NAMALWA (cell line): ENCODE measurements at places on chromosomes 6 and 20.

- DNase-seq: no peak
These were observed 58.7 kb downstream of the EPB41L2 start for GRCh38 chr6:131004387-131004755.

DNA sequence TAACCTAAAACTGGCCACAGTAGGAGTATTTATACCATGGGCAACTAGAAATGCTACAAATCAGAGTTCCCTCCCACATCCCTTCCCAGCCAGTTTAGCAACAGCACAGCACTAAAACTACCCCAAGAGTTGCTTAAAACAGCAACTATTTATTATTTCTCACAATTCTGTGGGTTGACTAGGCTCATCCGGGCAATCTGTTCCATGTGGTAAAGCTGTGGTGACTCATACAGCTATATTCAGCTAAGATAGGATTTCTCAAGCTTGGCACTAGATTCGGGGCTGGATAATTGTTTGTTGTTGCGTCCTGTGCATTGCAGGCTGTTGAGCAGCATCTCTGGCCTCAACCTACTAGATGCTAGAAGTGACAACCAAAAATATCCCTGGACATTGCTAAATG, 8.6 kb upstream of the HECA start:
- DNase-seq: no peak

- DNase-seq: no peak
These were observed 19.2 kb downstream of the MGME1 start for GRCh38 chr20:17987988-17988387.

DNA sequence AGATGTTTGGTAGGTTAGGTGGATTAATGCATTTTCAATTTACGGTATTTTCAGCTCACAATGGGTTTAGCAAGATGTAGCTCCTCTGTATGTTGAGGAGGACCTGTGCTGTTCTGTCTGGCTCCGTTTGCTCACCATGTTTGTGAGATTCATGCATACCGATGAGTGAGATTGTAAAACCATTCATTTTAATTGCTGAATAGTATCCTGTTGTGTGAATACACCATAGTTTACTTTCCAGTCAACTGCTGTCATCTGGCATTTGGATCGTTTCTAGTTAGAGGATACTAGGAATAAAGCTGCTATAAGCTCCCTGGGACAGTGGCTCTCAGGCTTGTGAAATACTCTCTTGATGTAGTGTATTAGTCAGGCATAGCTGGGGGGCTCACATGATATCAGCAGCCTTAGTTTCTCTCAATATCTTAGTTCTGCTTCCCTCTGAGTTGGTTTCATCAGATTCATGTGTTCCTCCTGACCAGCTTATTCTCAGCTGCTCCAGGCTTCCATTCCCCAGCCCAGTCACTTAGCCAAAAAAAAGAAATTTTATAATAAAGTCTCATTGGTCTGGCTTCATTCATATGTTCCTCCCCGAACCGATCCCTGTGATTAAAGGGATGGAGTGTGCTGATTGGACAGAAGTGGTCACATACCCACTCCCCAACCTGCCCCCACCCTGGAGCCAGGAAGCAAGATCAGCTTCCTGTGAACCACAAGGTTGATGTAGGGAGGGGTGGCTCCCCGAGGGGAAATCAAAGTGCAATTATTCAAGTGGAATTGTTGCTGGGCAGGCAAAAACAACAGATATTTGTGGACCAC, 10.9 kb upstream of the B4GALT5 start:
- peak; percentile 4 for DNase-seq

DNA sequence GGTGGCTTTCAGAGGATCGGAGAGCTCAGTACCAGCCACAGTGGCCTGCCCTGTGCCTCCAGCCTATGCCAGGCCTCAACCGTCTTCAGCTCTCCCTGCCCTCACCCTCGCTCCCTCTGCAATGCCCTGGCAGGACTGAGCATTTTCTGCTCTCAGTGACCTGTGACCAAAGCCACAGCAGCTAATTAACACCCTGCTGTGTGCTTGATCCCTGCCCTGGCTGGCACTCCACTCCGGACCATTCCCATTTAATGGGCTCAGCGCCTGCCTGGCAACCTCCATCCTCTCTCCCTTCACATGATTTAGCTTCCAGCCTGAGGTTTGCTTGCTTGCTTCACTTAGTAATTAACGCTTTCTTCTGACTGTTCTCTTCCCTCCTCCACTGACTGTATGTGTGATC, 287.5 kb downstream of the LRFN2 start:
- no peak for DNase-seq

- DNase-seq: no peak
These were observed 272.0 kb downstream of the ZNF217 start for GRCh38 chr20:53321596-53321995.

DNA sequence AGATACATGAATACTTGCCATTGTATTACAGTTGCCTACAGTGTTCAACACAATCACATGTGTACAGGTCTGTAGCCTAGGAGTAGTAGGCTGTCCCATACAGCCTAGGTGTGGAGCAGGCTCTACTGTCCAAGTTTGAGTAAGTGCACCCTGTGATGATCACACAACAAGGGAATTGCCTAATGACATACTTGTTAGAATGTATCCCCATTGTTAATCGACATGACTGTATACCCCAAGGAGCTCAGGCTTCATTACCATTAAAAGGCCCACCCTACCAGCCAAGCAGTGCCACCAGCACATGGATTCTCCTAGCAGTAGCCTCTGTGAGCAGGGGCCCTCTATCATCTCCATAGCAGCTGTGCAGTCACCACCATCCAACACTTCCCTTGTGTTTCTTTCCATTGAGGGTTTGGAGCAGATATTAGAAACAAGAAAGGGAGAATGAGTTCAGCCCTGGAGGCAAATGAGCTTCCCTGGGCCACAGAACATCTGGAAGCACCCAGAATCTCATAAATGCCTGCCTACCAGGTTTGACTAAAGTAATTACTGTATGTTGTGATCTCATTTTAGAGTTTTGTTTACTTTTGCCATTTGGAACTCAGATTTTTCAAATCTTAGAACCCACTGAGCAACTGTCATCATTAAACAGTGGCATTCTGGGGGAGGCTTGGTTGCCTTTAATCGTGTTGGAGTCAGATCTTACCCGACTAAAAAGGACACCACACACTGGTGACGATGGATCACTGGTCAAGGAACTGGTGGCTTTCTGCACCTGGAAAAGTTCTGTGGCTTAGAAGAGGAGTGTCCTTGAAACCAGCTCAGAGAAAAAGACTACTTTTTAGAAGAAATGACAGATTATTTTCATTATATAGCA, 104.9 kb downstream of the TULP4 start:
- DNase-seq: no peak

DNA sequence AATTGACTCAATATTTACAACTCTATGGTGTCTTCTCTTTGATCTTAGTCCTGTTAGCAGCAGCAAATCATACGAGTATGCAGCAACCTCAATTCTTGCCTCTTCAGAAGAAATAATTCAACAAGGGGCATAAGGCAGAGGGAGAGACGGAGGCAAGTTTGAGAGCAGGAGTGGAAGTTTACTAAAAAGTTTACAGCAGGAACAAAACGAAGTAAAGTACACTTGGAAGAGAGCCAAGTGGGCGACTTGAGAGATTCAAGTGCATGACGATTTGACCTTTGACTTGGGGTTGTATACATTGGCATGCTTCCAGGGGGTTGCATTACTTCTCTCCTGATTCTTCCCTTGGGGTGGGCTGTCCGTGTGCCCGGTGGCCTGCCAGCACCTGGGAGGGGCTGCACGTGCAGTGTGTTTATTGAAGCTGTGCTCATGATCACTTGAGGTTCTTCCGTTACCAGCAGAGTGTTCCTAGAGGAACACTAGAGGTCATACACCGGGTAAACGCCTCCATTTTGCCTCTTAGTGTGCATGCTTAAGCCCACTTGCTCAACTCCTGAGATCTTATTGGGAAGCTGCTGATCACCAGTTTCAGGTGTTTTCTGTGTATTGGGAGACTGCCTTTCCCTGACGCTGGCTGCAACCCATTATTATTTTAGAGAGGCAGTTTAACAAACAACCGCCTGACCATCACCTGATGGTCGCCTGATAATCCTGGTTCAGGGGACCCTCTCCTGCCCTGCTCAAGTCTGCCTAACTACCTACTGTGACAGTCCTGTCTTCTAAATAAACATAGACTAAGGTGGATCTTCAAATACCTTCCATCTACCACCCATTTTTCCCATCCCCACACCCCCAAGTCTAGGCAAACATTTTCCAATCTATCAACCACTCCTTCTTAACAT, 172.4 kb upstream of the MYLIP start:
- no peak for DNase-seq

- peak; percentile 82 for DNase-seq
These were observed 26.2 kb downstream of the CTCFL start for GRCh38 chr20:57498425-57499400.

GRCh38 chr6:113397236-113397635, 459.9 kb upstream of the MARCKS start:
- no peak for DNase-seq

GRCh38 chr6:26103141-26103769, 16.0 kb downstream of the HFE start:
- DNase-seq: no peak

DNA sequence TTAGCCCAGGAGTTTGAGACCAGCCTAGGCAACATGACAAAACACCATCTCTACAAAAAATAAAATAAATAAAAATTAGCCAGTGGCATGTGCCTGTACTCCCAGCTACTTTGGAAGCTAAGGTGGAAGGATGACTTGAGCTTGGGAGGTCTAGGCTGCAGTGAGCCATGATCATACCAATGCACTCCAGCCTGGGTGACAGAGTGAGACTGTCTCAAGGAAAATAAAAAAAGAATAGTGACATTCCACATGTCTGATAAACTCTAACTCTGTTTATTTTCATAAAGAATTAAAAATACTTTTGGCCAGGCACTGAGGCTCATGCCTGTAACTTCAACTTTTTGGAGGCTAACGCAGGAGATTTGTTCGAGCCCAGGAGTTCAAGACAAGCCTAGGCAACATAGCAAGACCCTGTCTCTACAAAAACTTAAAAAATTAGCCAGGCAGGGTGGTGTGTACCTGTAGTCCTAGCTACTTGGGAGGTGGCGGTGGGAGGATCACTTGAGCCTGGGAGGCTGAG, 115.1 kb downstream of the GJA1 start:
- no peak for DNase-seq

DNA sequence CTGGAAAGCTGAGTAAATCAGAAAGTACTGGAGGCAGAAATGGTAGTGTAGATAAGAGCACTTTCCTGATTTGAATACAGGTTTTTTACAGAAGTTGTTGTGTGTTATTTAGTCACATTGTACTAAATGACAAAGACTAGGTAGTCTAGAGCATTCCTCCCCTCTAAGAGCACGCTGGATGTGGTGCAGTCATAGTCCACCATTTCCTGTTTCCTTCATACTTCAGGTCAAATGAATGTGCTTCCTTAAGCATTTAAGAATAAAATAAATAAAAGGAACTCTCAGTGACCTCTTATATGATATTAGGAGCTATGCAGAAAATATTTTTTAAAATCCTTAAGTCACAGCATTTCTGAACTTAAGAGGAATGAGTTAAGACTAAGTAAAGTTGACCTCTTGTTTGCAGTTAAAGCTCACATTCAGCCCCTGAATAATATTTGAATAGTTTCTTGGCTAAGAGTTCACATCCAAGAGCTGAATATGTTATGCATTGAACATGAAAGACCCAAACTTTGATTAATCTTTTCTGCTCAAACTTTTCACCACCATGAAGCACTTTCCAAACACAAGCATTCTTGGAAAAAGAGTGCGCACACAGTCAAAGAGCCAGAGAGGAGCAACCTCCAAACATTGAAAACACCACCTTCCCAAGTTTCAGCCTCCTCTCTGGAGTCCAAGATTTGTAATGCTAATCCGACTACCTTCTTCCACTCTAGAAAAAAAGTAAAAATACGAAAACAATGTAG, 53.4 kb upstream of the TMEM30A start:
- DNase-seq: no peak

- DNase-seq: peak; percentile 51
These were observed 110.6 kb downstream of the PREX1 start for GRCh38 chr20:48717095-48717672.

- DNase-seq: no peak
These were observed 1.8 kb downstream of the ADAM33 start for GRCh38 chr20:3679749-3680700.

DNA sequence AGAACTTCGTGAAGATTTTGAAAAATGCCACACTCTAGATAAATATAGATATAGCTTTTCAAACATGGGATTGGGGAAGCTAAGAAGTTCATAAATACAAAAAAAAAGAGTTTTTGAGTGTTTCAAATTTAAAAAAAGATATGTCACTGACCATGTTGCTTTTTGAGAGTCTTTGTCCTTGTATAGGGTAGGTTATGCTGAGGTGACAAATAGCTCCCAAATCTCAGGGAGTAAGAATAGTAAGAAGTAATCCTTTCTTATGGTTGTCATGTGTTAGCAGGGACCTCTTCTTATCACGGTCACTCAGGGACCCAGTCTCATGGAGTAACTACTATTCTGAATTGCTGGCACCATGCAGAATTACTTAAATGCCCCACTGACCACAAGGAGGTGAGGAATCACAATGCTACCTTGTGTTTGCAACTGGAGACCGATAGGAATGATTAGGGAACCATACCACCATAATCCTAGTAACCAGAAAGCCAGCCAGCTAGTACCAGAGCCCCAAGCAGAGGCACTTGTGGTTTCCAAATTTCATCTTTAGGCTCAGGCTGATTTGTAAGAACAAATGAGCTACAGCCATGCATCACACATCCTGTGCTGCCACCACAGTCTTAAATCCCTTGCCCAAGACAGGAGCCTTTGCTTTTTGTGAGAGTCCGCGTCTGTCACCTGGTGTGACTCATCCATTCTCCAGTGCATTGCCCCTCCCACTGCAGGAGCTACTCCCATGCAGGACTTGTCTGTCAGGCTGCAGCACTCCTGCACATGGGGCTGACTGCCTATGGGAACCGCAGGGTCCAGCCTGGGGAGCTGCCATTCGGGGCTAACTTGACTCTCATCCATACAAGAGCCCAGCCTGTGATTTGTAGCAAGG, 42.4 kb upstream of the ADGRF4 start:
- no peak for DNase-seq

DNA sequence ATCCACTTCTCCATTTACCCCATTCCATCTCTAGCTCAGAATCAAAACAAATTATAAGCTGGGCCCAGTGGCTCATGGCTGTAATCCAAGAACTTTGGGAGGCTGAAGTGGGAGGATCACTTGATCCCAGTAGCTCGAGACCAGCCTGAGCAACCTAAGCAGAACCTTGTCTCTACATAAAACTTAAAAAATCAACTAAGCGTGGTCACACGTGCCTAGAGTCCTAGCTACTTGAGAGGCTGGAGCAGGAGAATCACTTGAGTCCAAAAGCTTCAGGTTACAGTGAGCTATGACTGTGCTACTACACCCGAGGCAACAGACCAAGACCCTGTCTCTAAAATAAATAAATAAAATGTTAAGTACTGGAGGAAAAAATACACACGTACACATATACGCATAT, 74.7 kb upstream of the RUNX2 start:
- DNase-seq: no peak

- no peak for DNase-seq
These were observed 59.7 kb downstream of the SYNJ2 start for GRCh38 chr6:158041370-158041769.

DNA sequence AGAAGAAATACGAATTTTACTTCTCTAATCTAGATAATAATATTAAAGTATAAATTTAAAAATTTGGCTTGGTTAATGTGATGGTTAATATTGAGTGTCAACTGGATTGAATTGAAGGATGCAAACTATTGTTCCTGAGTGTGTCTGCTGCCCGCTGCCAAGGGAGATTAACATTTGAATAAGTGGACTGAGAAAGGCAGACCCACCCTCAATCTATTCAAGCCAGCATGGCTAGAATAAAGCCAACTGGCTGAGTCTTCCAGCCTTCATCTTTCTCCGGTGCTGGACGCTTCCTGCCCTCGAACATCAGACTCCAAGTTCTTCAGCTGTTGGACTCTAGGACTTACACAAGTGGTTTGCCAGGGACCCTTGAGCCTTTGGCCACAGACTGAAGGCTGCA, 152.7 kb downstream of the TBXT start:
- DNase-seq: no peak

- no peak for DNase-seq
These were observed 19.3 kb upstream of the APMAP start for GRCh38 chr20:25011831-25012241.
